Upper lobe of right lung (tissue), 1 donor: ENCODE measurements at places on chromosomes 11 and 22. TPM values are rescaled to one million over a fixed set of nuclear protein-coding genes. Genes with fewer than 3 reads are reported as not detected.

Gene POU2AF1
- total RNA-seq, result 2.5 TPM

Gene BACE1
- 28.9 TPM for total RNA-seq

Gene ACRV1
- not detected for total RNA-seq

Gene FOSL1
- 3.9 TPM for total RNA-seq

Gene GRIA4
- not detected for total RNA-seq

Gene CNGA4
- total RNA-seq, result not detected

Gene OR51B4
- not detected for total RNA-seq

Gene ENTHD1
- not detected for total RNA-seq

Gene GRK3
- total RNA-seq, result 26.0 TPM
